ENCODE measurements at places on chromosomes 11 and 22. TPM values are rescaled to one million over a fixed set of nuclear protein-coding genes. Genes with fewer than 3 reads are reported as not detected.

The SOX10 gene
- 6.2 TPM for total RNA-seq

The TUBA8 gene
- total RNA-seq = 16.4 TPM

The LUZP2 gene
- total RNA-seq = 131 TPM

The SCGB1D2 gene
- not detected for total RNA-seq

The GLB1L2 gene
- 3.2 TPM for total RNA-seq

The TTLL8 gene
- total RNA-seq = not detected

The MMP27 gene
- not detected for total RNA-seq

The TYR gene
- not detected for total RNA-seq

The CHRM1 gene
- total RNA-seq = 6.5 TPM

The KCNK4 gene
- total RNA-seq = 7.2 TPM

The MYEOV gene
- total RNA-seq = not detected

The KRTAP5-9 gene
- total RNA-seq = not detected

The GGTLC2 gene
- total RNA-seq = not detected

The FAM83F gene
- 0.46 TPM for total RNA-seq

The CD3D gene
- not detected for total RNA-seq

The OSM gene
- 0.23 TPM for total RNA-seq

The HOATZ gene
- 7.2 TPM for total RNA-seq

The FOLR1 gene
- total RNA-seq = 9.2 TPM

The MMP8 gene
- 0.23 TPM for total RNA-seq

The OVCH2 gene
- total RNA-seq = not detected

The GRM5 gene
- total RNA-seq = 178 TPM

The TREH gene
- not detected for total RNA-seq
